ENCODE measurements at places on chromosomes 6 and 20.

GRCh38 chr6:11714116-11714797 is 64.3 kb downstream of the ADTRP start:
- DNase-seq: peak; percentile 42

DNA sequence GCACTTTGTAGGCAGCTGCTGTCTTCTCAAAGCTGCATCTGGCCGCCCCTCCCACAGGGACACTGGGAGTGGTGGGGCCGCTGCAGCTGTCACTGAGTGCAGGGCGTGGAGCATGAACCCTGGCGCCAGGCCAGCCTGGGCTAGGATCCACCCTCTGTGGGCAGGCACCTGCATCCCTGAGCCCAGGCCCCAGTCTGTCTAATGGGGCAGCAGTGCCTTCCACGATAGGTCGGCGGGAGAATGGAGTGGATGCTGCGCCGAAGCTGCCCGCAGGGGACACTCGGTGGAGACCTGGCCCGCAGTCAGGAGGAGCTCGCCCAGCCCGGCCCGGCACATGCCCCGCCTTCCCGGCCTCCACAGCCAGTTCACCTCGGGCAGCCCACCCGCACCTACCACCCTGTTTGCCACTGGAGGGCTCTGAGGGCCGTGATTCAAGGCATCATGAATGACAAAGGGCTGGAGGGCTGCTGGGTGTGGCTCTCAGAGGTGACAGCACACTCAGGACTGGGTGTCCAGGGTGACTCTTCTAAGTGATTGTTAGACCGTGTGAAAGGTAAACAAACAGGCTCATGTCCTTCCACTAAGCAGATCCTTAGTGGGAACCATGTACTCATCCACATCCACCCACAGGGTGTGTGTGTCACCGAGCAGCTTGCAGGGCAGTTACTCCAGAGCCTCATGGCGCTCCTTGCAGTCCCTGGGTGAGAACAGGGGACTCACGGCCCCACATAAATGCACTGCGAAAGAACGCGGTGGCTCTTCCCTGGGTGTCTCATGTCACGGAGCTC is 133.9 kb downstream of the AGPAT4 start:
- no peak for DNase-seq

DNA sequence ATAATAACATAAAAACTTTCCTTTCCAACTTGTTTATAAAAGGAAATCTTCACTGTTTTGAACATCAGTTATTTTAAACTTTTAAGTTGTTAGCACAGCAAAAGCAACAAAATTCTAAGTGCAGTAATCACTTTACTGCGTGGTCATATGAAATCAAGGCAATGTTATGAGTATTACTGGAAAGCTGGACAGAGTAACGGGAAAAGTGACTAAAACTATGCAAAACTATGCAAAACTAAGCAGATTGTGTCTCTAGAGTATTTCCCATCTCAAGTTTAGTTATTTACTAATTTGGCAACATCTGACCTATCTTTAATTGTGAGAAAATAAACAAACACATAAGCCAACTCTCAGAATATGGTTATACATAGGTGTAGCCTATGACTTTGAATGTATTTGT is 10.9 kb upstream of the ANKEF1 start:
- DNase-seq: no peak

GRCh38 chr6:134074151-134075055 is 22.0 kb upstream of the SLC2A12 start:
- no peak for DNase-seq

GRCh38 chr6:12947151-12947871 is 230.7 kb downstream of the PHACTR1 start:
- DNase-seq: no peak

- DNase-seq: no peak
These were observed 30.5 kb downstream of the MDGA1 start for GRCh38 chr6:37667050-37667814.

DNA sequence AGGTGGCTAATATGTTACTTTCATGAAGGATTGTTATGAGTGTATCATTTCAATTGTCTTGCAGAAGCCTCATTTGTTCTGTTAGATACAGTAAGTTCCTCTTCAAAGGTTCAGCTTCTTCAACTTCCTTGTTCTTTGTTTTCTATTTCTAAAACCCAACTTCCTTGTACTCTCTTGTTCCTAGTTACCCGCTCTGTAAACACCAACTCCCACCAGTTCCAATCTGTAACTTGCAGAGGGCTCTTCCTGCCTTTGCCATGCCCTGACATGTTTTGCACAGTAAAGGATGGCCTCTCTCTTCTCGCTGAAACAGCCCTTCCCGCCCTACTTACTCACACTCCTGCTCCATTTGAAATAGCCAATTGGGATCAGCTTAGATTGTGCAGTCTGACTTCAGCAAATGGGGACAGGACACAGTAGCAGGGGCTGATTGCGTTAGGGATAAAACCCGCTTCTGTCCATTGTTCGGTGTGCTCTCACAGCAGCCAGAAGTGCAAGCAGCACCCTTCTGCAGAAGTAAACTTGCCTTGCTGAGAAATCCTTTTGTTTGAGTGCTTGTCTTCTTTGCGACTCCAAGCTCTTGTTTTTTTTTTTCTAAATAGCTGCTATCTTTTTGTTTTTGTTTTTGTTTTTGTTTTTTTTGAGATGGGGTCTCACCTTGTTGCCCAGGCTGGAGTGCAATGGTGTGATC is 45.9 kb upstream of the POU5F1 start:
- DNase-seq: no peak

GRCh38 chr6:16420715-16421461 is 182.5 kb downstream of the GMPR start:
- DNase-seq: peak; percentile 32

DNA sequence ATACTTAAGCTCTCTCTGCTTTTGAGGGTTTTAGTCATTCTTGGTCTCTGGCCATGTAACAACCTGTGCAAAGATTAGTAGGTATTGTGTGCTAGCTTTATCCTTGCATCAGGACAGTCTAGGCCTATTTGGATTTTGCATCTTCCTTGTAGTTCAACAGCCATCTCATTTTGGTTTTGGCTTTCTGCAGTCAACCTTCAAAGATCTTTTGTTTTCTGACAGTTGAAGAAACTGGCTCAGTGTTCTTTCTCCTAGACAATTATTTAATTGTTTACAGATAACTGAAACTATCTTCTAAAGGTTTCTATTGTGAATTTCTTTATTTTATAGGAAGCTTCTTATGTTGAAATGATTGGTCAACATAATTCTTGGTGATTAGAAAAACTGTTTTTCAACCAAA is 307.5 kb downstream of the CDKAL1 start:
- no peak for DNase-seq

DNA sequence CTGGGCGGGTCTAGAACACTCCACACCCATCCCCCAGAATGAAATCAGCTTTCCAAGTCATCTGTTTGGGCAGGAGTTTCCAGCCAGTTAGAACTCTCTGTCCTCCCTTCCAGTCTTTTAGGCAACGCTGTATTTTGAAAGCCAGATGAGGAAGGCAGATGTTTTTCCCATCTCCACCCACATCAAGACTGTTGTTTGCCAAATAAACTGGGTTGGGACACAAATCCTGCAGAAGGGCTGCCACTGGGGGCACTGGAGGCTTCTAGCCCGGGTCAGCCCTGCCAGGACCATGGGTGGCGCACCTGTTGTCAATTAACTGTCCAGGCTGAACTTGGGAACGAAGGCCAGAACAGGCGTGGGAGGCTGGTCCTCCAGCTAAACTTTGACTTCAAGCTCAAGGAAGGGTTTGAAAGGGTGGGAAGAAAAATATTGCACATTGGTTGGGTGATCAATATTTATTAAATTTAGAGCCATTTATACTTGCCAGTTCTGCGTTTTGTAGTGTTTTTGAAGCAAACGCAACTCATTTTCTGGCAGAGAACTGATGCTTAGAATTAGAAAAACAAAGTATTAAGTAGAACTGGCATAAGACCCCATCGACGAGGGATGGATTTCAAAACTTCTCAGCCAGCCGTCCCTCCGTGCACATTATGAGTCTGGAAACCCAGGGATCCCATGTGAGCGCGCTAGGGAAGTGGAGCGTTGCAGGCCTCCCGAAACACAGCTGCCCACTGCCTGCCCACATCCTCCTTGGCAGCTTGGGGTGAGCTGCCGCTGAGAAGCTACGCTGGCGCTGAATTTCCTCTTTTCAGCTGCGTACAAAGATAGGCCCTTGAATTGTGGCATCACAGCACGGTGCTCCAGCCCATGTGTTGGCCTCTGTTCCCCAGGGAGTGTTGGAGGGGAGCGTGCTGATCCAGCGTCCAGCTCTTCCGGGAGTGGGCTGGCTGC is 297.4 kb downstream of the QKI start:
- DNase-seq: no peak

DNA sequence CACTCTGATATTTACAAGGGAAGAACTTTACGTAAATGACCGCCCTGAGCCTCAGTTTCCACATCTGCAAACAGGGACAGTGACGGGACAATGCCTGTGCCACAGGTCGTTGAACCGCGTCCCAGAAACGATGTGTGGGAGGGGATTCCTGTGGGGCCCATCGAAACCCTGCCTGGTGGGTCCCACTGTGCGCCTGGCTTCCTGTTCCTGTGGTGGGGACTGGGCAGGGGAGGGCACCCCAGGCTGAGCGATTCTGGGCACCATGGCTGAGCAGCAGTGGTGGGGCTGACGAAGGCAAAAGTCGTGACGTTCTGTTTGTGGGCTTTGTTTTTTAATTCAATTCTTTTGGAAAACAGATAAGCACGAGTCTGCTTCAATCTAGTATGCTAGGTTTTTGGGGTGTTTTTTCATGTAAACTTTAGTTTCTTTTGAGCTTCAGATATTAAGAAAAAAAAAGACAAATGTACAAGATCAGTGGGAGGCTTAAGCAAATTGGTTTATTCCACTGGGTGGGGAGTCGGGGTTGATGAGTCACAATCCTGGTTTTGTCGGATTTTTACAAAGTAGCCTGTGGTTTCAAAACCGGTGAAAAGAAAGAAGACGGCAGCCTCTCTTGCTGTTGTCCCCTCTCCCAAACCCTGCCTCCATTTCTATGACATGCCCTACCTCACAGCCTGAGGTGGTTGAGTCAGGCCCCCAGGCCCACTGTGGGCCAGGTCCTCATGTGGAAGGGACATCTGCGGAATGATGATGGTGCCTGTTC is 40.4 kb downstream of the GNAS-AS1 start:
- no peak for DNase-seq

DNA sequence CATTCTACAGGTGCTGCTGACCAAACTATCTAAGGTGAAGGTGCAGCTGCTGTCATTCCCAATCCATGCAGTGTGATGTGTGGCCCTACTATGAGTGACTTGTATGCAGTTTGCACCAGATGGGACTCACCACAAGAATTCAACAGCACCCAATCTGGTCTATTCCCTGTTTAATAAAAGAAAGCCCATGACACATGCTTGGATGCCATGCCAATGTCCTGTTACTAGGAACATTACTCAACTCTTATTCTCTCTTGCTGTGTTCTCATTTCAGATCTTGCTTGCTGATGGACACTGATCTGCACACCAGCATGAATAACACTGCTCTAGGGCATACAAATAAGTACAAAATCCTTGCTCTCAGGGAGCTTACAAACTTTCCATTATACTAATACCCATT is 221.6 kb upstream of the CDYL start:
- no peak for DNase-seq

GRCh38 chr6:39314273-39314795 is at the start of gene KCNK17:
Gene KCNK17 (minus strand): TSS chr6:39314419. CDS start chr6:39314320, 99 bp downstream.
- no peak for DNase-seq

DNA sequence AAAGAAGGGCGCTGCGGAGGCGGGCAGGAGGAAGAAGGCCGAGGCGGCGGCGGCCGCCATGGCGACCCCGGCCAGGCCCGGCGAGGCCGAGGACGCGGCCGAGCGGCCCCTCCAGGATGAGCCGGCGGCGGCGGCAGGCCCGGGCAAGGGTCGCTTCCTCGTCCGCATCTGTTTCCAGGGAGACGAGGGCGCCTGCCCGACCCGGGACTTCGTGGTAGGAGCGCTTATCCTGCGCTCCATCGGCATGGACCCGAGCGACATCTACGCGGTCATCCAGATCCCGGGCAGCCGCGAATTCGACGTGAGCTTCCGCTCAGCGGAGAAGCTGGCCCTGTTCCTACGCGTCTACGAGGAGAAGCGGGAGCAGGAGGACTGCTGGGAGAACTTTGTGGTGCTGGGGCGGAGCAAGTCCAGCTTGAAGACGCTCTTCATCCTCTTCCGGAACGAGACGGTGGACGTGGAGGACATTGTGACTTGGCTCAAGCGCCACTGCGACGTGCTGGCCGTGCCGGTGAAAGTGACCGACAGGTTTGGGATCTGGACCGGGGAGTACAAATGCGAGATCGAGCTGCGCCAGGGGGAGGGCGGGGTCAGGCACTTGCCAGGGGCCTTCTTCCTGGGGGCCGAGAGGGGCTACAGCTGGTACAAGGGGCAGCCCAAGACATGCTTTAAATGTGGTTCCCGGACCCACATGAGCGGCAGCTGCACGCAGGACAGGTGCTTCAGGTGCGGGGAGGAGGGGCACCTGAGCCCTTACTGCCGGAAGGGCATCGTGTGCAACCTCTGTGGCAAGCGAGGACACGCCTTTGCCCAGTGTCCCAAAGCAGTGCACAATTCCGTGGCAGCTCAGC is 780 bp downstream of the ZCCHC3 start:
- peak; percentile 41 for DNase-seq

DNA sequence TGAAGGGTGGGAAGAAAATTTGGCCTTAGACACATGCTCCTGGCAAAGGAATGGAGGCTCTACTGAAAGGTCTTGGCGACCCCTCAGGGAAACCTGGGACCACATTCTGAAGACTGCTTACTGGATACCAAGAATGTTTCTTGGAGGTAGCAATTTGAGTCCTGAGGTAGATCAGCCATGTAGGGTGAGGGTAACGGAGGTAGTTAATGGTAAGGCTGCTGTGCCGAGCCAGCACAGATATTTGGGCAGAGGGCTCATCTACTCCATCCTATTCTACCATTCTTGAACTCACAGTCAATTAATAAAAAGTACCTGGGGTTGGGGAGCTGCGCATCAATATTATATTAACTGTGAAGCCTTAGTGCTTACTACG is 401 bp upstream of the PHF3 start:
- DNase-seq: no peak

DNA sequence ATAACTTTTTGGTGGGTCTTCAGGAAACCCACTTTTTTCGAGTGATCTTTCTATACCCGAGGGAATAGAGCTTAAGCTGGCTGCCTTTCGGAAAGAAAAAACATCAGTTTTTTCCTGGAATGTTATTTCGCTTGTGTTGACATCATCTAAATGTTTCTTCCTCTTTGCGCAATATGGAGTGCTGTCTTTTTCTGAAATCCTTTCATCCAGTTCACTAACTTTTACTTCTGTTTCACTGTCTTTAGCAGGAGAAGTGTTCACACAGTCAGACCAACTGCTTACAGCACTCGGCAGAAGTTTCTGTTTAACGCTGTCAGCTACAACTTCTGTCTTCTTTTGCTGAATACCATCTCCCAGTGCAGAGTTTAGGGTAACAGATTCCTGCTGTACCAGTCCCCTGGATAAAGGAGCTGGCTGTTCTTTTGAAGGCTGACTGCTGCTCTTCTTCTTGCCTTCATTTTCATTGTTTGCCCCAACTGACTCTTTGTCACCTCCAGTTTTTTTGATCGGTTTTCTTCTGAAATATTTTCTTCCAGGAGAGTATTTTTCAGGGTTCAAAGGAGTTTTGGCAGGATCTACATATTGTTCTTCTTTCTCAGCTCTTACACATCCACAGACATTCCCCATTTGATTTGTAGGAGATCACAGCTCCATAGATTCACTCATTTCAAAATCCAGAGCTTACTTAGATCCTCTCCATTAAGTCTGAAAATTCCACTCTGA is 50.0 kb upstream of the DST start:
- DNase-seq: no peak

GRCh38 chr20:35329435-35330139 is 37.4 kb upstream of the FAM83C start:
- DNase-seq: peak; percentile 65

All from stimulated activated CD4-positive, alpha-beta T cell treated with anti-CD3 and anti-CD28 coated beads, Interleukin-2, amount 100 ng/mL, for 24 hours (primary cell).